ENCODE measurements at places on chromosomes 11 and 22.

DNA sequence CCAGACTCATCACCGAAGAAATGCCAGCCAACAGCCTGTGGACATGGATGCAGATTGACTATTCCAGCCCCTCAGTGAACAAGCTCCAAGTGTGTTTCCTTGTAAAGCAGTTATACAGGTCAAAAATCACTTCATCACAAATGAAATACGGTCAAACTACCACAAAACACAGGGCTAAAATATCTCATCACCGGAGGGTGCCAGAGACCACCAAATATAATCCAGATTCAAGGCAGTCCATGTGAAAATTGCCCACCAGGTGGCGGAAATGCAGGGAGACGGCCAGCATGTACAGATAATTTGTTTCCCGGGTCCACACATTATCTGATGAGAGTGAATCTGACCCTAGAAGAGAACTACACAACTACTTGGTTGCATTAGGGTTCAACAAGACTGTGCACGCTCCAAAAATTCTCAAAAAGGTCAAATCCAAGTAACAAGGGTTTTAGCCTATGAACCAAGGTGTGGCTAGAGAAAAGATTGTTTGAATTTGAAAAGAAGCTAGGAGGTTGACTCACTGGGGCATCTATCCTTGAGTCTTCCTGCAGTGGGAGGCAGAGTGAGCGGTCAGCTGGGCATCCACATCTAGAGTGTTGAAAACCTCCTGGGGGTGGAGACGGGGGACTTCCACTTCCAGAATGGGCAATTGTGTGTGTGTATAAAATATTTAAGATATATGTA is 71.7 kb downstream of the IGLL5 start:
- peak; percentile 71 for DNase-seq

DNA sequence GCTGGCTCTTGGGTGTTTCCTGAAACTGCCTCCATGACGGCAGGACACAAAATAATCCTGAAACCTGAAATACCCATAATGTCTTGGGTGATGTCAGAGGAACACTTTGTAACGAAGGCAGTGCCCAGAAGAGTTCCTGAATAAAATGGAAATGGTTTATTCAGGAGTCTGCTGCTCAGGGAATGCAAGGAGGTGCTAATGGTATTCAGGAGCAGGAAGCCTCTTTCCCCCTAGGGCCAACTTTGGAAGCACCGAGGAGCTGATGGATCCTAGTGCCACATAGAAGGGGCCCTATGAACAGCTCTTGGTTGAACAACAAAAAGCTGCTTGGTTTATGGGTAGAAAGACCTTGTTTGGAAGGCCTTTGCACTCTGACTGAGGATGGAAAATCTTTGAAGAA is 15.5 kb downstream of the TREH start:
- no peak for DNase-seq

- no peak for DNase-seq
Measured at GRCh38 chr22:38948181-38948940, 9.0 kb upstream of the APOBEC3A start.

DNA sequence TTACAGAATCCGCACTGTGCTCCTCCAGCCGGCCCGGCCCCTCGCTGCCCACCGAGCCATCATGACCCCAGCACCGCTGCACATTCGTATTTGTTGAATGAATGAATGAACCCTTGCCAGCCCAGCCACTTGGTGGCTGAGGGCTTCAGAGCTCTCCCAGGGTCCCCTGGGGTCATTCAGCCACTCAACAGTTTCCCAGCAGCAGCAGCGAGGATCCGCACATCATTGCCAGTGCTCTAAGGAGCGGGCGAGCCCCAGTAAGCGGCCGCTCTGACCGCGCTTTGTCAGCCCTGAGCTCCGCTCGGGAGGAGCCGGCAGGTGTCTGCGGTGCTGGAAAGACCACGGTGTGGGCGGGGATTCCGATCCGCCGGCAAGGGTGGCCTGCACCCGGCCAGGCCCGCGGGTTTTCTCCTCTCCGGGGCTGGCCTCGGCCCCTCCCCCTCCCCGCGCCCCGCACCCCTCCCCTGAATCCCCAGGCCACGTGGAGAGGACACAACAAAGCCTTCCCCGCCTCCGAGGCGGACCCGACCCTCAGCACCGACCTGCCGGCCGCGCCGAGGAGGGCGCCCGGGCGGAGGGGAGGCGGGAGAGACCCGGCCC is 563 bp downstream of the BID start:
- DNase-seq: no peak

DNA sequence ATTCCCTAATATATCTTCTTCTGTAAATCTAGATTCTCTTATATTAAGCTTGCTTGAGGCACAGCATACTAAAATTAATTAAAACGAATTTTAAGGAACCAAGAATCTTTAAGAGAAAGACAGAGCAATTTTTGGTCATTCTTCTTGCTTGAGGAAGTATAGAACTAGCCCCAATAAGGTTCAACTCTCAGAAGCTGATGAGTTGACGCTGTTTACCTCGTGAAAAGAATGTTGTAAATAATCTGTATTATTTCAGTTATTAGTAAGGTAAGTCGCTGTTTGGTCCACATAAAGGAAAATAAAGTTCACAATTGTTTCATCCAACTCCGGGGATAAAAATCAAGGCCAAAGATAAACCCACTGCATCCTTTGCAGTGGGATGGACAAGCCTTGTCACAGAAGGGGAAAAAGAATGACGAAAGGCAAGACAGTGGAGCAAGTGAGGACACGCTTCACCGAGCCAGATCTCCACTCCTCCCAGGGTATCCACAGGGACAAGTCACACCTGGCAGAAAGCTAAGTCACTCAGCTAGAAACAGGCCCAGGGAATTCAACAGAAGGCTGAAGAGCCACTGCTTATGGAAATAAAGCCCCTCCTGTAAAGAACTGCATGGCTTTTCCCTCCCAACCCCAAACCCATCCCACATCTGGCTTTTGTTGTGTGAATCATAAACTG is 752 bp downstream of the POU2AF1 start:
- DNase-seq: no peak

DNA sequence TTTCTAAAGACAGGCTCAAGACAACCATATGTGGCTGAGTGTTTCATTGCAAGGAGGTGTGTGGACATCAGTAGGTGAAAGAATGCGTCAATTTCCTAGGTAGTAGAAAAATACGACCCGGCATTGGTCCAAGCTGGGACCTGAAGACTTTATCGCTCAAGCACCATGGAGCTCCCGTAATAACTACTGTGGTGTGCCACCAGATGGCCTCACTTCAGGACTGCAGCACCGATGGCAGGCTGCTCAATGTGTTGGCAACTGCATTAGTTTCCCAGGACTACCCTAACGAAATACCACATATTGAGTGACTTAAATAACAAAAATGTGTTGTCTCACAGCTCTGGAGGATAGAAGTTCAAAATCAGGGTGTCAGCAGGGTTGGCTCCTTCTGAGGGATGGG is 72.4 kb upstream of the FAT3 start:
- no peak for DNase-seq

DNA sequence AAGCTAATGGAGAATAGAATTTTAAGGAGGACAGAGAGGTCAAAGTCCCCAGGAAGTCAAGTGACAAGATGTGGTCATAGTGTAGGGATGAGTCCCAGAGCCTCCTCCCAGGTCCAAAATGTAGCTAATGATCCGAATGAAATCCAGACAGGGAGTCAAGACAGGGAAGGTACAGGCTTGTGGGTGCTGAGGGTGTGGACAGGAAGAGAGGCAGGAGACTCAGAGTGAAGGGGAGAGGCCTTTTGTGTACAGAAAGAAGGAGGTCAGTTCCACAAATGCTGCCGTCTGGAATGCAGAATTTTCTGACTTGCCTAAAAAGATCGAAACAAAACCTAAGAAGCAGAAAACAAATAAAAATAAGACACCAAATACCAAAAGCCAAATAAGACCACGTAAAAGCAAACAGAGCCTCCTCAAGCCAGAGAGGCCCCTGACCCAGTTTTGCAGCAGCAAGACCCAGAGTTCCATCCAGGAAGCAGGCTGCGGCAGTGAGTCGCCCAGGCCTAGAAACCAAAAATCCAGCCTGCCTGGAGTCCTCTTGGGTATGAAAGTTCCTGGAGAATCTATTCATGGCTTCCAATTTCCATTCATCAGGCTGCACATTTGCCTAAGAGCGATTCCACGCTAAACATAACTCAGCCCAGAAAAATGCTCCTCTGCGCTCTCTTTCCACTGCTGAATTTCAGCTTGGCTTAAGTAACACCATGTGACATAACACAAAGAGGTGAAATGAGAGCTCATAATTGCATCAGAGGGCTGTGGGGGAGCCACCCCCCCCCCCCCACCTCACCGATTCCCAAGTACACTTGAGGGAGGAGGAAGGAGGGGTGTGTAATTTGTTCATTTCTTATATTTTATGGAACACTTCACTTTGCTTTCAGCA is 71.2 kb downstream of the KIRREL3 start:
- no peak for DNase-seq

GRCh38 chr22:44956840-44957767 is 52.7 kb downstream of the PHF21B start:
- DNase-seq: no peak

- DNase-seq: peak; percentile 73
Measured at GRCh38 chr11:2419638-2420501, 19.3 kb downstream of the TSSC4 start.

- no peak for DNase-seq
Measured at GRCh38 chr11:65636108-65637031, 1.5 kb upstream of the SIPA1 start.

GRCh38 chr11:118607401-118608359 is at the start of gene PHLDB1:
PHLDB1 (plus strand) TSS chr11:118607615; CDS start chr11:118613837, 6,222 bp downstream.
- DNase-seq: peak; percentile 83

- no peak for DNase-seq
Measured at GRCh38 chr11:2164861-2165555, 4.0 kb upstream of the INS start.

- DNase-seq: no peak
Measured at GRCh38 chr22:45790401-45790800, 118.8 kb downstream of the ATXN10 start.

DNA sequence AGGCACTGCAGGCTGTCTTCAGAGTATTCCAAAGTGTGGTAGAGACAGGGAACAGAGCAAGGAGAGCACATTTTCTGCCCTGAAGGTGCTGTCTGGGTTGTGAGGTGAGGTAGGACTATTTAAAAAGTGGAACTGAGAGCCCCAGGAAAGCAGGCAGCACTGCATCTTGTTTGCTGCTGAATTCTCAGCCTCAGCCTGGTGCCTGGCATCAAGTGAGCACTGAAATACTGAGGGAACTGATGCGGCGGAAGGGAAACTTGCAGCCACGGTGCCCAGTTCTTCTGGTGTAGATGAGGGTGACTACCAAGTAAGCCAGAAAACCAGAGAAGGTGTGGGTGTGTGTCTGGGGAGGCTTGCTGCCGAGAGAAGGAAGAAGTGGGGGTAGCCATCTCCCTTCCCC is 59.5 kb downstream of the TNRC6B start:
- no peak for DNase-seq

- peak; percentile 63 for DNase-seq
Measured at GRCh38 chr11:46666516-46666915, 33.9 kb downstream of the ARHGAP1 start.

DNA sequence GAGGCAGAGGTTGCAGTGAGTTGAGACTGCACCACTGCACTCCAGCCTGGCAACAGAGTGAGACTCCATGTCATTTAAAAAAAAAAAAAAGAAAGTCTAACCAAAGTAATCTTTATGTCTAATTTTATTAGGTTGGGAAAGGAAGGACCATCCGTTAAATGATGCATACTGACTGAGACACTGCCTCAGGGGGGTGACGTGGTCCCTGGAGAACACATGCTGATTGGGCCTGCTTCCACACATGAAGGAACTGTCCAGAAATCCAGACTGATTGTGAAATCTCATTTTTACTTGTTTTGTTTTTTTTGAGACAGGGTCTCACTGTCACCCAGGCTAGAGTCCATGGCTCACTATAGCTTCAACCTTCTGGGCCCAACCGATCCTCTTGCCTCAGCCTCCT is 5.5 kb downstream of the SF3A1 start:
- DNase-seq: no peak

DNA sequence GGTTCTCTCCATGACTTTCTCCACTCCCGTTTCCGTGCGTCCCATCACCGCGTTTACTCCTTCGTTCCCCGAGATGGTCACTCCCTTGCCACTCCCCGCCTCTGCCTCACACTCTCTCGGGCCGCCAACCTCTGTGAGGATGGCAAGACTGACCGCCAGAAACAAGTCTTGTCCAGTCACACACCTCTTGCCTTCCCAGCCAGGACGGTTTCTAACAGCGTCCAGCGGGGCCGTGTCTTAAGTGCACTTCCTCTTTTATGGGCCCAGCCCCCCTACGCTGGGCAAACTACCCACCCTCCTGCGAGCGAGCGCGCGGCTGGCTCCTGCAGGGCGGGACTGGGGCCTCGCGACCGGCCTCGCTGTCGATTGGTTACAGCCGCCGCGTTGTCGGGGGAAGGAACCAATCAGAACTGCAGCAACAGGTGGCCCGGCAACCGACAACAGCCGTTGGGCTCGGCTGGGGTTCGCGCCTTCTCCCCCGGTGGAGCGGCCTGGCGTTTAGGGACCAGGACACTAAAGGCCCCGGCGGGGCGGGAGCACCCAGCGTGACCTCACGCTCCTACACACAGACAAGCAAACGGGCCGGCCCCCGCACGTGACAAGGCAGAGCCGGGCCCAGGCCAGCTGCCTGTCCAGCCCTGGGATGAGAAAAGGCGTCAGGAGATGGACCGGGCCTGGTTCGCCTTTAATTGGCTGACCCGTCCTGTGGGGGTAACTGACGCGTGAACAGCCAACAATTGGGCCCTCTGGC is 522 bp upstream of the UCP2 start:
- DNase-seq: peak; percentile 93

DNA sequence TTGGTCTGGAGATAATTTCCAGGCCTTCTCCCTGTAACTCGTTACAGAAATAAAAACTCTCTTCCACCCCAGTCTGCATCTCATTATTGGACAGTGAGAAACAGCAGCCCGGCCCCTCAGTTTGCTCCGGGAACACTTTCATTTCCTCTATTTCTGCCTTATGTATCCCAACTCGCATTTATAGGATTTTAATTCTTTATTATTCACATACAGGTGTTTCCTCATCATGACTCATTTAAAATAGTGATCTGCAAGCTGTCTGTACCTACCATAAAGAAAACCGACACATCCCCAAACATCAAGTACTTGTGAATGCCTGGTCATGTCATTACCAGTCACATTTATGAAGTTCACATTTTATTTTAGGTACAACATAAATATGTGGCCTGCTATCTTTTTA is 42.8 kb downstream of the PIWIL3 start:
- no peak for DNase-seq

DNA sequence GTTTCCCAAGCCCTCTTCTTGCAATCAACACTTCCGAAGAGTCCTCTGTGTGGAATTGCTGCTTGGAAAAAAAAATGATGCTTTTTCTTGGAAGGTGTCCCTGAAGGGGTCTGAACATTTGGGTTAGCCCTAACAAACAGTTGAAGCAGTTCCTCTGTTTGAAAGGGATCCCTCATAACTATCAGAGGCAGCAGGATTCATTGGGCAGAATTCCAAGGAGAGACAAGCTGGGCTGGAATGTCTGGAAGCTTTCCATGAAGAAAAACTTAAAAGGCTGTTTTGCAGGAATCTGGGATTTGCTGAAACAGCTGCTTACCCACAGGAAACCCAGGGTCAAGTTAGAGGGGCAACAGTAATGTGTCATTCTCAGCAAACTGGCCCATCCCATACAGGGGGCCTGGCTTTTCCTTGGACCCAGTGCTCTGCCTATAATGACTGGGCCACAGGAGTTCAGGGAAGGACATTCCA is 3.1 kb downstream of the CSNK2A3 start:
- peak; percentile 47 for DNase-seq
